Stimulated activated CD8-positive, alpha-beta memory T cell treated with anti-CD3 and anti-CD28 coated beads, Interleukin-7, amount 100 ng/mL, for 1 hour (primary cell): ENCODE measurements at places on chromosomes 11 and 22.

- DNase-seq: no peak
These were observed 56.5 kb downstream of the FLRT1 start for GRCh38 chr11:64092111-64092760.

DNA sequence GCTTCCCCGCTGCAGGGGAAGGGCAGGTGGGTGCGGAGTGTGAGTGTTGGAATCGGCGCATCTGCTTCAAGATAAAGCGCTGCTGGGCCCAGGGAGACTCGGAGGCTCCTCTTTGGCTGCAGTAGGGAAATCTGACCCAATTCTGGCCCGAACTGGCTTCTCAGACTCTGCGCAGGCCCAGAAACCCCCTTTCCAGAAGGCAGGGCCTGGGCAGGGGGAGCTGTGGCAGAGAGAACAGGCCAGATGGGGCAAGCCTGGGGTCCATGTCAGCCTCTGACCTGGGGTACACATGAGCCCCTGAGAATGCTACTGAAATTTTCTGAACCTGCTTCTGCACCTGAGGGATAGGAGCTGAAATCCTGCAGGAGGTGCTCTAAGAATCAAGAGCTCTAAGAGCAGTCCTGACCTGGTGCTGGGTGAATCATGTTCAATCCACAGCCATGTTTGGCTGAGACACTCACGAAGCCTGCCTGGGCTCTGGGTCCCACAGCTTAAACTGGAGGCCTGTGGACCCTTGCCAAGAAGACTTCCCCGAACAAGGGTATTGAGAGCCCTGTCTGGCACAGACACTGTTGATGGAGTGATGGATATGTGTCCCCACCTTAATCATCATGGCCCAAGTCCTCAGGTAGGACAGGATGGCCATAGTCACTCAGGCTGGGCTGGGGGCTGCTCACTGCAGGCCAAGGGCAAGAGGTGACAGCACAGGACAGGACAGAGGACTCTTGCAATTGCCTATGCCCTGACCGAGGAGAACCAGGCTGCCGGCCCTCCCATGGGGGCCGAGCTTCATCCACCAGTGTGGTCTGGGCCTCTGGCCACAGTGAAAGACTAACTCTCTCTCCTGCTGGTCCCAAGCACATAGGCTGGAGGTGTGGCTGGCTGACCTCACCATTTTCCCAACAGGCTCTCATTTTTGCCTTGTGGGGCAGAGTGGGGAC, 6.9 kb downstream of the RAB3IL1 start:
- no peak for DNase-seq

DNA sequence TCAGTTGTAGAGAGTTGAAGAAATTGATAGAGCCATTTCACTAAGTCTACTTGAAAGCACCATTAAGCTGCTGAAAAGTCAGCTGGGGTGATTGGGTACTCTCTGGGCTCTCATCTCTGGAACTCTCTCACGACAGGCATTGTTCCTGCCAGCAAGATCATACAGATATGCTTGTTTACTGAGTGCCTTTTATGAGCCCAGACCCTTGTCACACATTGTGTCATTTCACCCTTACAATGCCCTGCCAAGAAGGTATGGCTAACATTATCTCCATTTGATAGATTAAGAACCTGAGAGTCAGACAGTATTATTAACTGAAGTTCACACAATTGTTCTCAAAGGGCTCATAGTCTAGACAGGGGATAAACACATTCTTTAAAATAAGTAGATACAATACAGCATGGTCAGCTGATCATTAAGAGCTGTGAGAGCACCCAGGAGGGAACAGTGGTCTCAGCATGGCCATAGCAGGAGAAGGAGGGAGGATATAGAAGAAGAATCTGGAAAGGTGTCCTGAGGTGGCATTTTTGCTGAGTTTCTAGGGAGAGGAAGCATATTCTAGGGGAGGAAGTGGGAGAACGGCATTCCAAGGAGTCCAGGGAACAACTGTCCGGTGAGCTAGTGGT, 580.5 kb downstream of the INSC start:
- DNase-seq: no peak

- DNase-seq: no peak
These were observed 19.2 kb downstream of the DDX6 start for GRCh38 chr11:118771547-118772288.

DNA sequence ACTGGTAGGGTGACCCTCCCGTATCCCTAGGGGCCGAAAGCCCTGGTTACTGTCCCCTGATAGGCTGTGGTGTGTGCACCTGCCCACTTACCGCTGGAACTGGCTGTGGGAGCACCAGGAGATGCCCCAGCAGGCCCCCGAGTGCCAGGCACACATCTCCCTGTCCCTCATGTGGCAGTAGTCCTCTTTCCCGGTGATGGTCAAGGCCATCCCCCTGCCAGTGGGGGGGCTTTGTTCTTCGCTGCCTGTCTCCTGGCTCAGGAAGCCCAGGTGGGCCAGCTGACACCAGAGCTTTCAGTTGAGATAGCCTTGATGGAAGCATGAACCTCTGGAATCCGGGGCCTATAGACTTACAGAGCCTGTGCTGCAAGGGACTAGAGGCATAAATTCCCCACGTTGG, 100.5 kb downstream of the MPPED1 start:
- no peak for DNase-seq

DNA sequence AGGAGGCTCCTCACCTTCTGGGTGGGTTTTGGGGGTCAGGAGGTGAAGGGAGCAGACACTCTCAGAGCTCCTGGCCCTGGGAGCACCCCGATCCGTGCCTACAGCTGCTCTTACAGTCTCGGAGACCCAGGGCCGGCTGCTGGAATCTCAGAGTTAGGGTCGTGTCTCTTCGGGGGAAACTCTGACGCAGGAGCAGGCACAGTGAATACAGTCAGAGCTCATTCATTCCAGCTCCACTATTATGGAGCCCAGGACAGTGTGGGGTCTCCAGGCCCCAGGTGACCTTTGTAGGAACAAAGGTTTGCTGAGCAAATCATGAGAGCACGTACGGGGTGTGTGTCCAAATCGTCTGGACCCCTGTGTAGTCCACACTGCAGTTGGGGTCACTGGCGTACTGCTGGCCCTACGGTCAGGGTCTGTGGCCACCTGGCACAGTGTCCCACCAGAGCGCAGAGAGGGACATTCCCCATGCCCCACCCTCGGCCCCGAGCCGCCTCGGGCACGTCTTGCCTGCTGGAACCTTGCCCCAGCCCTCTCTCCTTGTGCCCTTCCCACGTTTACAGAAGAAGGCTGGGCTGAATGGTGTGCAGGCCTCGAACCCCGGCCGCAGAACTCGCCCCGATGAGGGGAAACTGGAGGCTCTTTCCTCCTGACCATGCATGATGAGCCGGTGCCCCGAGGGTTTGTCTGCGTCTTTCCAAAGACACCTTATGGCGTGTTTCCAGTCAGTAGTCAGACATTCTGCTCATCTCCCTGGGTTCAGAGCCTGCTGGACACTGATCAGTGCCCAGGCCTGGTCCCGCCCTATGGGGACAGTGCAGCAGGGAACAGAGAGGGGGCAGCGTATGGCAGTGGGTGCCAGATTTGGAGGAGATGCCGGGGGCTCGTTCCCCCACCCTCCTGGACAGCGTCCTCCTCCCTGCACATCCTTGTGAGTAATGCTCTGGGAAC, 1166.6 kb downstream of the BRD1 start:
- no peak for DNase-seq

GRCh38 chr22:33983558-33983957, 63.3 kb upstream of the LARGE1 start:
- no peak for DNase-seq

DNA sequence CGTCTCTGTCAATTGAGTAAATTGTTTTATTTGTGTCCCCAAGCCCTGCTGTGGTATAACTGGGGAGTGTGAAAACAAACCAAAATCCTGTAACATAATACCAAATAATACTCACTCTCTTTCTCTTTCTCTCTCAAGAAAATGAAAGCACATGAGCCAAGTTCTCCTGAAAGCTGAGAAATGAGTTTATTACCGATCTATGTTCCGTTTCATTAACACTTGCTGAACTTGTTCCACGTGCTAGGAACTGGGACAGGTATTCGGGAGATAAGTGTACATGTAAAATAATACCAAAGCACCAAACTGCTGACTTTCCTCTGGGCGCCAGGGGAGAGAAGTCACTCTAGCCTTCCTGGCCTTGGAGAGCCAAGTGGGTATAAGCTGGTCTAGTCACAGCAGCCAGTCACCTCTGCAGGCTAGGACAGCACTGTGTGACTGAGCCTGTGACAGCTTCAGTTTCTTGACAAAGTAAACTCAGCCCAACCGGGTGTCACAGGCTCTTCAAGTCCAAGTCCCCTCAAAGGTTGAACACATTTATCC, 23.1 kb downstream of the CD6 start:
- no peak for DNase-seq

- no peak for DNase-seq
These were observed 70.8 kb downstream of the MED15 start for GRCh38 chr22:20578192-20578591.

GRCh38 chr22:21865041-21865440, 2.4 kb downstream of the MAPK1 start:
- no peak for DNase-seq

GRCh38 chr11:128179512-128179911, 407.8 kb downstream of the ETS1 start:
- DNase-seq: no peak

GRCh38 chr22:35138521-35138920, 72.6 kb downstream of the ISX start:
- DNase-seq: no peak

- DNase-seq: no peak
These were observed 3.8 kb downstream of the CFAP300 start for GRCh38 chr11:102050927-102051575.

DNA sequence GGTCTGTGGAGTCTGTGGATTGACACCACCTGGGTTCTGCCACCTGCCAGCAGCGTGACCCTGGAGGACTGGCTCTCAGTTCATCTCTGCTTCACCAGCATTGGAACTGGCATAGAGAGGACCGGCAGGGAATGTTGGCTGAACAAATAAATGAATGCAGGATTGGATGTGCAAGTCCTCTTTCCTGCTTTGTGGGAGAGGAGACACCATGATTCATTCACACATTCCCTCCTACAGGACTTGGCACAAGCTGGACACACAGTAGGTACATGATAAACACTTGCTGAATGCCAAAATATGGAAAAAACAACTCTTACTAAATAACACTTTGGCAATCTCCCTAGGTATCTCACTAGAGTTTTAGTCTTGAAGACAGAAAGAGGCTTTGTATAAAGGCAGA, 116.6 kb upstream of the NARS2 start:
- DNase-seq: no peak

DNA sequence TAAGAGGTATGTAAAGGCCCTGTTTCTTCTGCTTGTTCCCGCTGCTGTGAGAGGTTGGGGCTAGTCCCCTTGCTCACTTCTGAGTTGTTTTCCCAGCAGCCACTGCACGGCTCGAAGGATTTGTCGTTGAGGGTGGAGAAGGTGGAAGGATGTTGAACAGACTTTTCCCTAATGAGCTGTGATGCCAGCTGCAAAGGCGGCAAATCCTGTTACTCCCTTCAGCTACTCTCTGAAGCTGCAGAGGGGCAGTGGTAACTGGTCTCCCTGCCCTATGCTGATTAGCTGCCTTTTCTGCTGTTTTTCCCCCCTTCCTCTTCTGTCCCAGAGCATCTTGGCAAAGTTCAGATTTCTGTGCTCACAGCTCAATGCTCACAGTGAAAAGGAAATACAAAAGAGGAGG, 90.4 kb upstream of the SLC25A18 start:
- no peak for DNase-seq

DNA sequence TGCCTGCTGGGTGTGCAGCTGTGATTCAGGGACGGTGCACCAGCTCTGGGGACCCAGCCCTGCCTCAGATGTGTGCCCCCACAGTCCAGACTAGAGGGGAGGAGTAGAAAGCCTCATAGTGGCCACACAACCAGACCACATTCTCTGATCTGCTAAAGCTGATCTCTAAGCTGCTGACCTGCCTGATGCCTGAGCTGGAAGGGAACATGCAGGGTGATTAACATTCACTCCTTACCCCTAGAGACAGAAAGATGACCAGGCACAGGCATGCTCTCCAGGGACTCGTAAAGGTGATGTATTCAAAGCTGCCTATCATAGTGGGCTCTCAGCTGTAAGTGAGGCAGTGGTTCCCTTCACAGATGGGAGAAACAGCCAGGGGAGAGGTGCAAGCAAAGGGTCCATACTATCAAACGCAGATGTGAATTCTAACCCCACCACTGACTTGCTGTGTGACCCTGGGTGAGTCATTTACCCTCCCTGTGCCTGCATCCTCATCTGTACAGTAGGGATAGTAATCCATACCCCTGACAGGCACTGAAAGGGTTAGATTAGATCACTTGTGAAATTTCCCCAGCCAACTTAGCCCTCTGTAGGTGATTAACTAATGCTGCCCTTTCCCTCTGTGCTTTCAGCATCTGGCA, 29.0 kb upstream of the LRRC32 start:
- no peak for DNase-seq

DNA sequence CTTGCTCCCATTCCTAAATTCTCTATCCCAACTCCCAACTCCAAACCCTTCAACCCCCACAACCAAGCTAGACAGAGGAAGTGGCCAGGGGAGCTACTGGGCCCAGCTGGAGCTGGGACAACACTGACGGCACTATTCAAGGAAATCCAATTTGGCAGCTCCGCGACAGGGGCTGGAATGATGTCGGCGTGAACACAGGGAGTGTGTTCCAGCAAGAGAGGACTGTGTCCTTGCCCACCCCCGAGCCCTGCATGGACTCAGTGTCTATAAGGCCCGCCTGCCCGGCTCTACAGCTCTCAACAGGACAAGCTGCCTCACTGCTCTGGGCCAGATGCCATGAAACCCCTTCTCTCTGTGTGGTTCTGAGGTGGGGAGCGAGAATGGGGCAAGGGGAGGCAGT, 11.3 kb downstream of the PCSK7 start:
- DNase-seq: no peak

GRCh38 chr11:86955111-86955360, 159 bp downstream of the FZD4 start:
- DNase-seq: no peak

GRCh38 chr11:31676280-31676982, 134.7 kb downstream of the PAX6 start:
- DNase-seq: no peak

- no peak for DNase-seq
These were observed 18.2 kb upstream of the ARRB1 start for GRCh38 chr11:75369560-75370255.

GRCh38 chr11:95544095-95544856, 245.3 kb downstream of the FAM76B start:
- no peak for DNase-seq

- DNase-seq: no peak
These were observed 27.8 kb upstream of the ACR start for GRCh38 chr22:50710221-50710620.

DNA sequence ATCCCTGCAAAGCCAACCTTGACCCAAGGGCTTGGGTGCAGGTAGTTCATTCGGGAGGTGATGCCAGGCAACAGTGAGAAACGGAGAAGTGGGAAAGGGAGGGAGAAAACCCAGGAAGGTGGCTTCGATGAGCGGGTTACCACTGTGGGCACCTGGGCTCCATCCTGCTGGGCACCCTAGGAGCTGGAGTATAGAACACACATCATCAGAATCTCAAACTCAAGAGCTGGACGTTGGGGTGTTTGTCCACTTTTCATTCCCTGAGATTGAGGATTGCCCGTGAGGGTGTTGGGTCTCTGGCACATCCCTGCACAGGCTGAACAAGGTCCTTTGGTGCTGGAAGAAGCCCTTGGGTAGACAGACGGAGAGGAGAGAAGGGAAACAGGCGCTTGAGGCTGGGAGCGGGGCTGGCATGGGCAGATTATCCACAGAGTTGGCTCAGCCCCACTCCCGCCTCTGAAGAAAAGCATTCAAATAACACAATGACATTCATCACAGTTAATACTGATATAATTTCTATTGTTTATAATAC, 70.4 kb downstream of the LRRC32 start:
- DNase-seq: no peak
